MM.1S (cell line): ENCODE measurements at places on chromosomes 2 and 18.

- DNase-seq, result no peak
These were observed 98.8 kb downstream of the TRABD2A start for GRCh38 chr2:84781942-84782716.

- DNase-seq, result no peak
These were observed 23.5 kb downstream of the DPP4 start for GRCh38 chr2:162050513-162050961.

DNA sequence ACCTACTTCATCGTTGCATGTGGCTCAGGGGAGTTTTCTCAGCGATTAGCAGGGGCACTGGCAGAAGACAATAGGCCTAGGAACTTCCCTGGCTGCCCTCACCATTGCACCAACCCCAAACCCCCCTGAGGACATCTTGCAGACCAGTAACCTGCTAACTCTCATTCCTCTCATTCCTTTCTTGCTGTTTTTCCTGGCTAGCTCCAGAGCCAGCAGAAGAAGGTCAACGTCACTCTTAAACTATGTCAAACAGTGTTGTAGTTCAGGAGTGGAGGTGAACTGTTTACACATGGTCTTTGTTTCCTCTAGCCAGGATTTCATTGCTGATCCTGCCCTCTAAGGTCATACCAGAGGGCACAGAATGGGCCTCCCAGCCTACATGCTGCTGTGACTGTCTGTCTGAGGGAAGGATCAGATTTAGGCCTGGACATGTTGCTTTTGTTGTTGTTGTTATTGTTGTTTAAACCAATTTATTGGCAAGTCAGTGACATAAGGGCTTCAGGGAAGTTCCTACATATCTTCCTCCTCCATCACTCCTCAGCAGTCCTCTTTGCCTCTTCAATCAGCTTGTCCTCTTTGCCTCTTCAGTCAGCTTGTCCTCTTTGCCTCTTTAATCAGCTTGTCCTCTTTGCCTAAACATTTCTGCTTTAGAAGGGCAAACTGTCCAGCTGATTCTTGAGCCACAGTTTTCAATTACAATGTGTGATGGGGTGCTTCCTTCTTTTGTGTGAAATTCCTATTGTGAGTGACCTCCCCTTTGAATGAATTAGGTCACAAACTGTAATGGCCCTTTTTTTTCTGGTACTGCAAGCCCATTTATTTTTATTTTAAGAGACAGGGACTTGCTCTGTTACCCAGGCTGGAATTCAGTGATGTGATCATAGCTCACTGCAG, 471.9 kb upstream of the TNP1 start:
- DNase-seq, result no peak

DNA sequence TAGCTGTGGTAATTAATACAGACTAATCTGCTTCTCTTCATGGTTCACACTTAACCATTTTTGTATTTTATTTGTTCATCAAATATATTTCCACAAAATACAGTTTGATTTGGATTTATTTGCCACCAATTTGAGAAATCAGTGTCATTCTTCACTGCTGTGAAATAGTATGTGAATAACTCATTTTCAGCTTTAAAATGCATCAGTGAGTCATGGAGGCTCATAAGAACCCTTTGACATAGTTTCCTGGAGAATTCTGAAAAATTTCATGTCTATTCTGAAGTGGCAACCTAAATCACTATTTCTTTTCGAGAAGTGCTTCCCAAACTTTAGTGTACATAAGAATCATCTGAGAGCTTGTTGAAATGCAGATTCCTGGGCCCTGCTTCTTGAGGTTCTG, 1026.7 kb upstream of the ACVR2A start:
- DNase-seq, result no peak

- DNase-seq, result peak; percentile 79
These were observed 12.2 kb upstream of the ARL5A start for GRCh38 chr2:151840216-151841046.

DNA sequence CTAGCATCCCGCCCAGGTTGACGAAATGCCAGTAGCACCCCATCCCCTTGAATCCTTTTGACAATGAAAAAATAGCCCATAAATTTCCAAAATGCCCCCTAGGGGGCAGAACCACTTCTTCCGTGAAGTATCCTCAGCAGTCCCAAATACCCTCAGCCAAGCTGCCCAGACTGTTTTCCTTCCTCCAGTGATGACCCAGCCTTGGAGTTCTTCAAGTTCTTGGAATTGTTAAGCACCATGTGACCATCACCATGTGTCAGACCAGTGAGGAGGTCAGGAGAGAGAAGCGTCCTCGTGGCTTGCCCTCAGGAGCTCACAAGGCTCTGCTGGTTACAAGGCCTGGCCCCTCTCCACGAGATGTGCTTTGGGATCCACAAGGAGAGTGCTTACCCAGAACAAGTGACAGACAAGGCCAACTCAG, 1.4 kb upstream of the SLC23A3 start:
- peak; percentile 46 for DNase-seq

DNA sequence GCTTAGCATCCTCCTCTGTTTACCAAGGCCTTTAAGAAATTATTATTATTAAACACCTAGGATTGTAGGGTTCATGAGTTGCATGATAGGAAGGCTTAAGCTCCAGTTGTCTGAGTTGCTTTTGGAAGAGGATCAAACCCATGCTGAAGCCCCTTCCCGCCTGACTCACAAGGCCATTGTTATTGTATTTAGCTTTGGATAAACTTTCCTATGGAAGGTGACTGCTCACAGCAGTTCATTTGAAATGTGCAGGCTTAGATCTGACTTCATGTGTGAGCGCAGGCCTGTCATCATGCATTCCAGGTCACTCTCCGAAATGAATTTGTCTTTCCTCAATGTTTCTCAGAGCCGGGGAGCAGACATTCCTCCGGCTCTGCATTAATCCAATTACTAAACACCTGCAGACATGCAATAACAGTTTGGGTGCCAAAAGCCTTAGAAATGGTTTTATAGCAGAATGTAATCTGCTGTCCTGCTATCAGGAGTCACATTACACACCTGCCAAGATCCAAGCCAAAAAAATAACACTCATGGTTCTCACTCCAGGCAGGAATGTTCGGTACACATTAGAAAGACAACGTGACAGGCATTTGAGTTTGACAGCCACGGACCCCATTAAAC, 119.9 kb downstream of the OSR1 start:
- no peak for DNase-seq

- no peak for DNase-seq
These were observed 46.4 kb upstream of the SELENOI start for GRCh38 chr2:26299471-26300101.

DNA sequence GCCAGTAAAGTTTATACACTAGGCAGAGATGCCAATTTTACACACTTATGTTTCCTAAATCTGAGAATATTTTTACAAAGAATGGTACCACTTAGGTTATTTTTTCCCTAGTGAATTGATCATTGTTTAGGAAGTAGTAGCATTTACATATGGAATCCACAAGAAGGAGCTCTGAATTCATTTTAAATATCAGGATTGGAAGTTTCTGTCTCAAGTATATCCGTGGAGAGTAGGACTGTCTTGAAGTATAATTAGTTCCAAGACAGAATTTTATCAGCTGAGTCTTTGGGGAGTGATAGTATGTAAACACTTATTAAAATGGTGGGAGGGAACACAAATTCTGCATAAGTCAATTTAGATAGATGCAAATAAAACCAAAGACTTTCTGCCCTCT, 82.3 kb upstream of the FAM98A start:
- no peak for DNase-seq

GRCh38 chr2:46461011-46461674, 18.2 kb upstream of the TMEM247 start:
- peak; percentile 72 for DNase-seq

GRCh38 chr2:144982481-144982880, 462.6 kb upstream of the ZEB2 start:
- DNase-seq, result no peak

DNA sequence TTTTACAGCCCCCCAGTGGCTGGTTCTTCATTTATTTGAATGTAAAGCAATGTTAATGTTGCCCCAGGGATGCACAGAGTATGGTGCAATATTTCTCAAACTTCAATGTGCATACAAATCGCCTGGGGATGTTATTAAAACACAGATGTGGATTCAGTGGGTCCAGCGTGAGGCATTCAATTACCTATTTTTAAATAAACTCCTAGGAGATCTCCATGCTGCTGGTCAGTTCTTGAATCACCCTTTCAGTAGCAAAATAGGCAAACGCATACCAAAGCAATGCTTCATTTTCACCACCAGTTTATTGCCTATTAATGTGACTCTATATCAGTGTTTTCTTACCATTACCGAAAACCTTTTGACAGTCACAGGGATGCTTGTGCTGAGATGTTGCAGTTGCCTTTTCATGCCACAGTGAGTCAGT, 530.7 kb downstream of the CBLN2 start:
- DNase-seq, result no peak
